ENCODE measurements at places on chromosomes 5 and 9.

DNA sequence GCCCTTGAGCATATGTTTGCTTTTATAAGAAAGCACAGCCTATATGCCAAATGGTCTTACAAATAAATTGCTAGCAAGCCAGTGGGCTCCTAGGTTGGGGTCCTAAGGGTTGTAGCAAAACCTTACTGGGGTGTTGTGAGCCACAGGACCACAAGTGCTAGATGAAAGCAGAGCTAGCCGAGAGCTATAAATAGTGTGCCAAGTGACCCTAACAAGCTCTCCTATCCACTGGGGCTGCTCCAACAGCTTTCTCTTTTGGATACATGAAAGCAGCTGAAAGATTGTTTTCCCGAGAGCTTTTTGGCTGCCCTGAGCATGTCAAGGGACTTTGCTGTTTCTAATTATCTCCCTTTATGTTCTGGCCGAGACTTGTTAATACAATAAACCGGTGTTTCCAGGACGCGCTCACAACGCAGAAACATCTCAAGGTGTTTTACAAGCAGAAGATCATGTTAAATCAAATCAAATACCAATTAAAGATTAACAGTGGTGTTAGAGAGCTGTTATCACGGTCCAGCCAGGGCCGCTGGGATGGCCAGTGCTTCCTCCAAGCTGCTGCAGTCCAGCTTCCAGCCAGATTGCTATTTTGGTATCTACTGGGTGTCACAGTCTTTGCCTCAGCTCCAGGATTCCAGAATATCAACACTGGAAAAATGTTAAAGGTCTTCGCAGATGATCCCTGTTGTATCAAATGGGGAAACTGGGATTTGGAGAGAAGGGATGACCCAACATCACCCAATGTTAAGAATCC, 351.0 kb downstream of the ASTN2 start:
- DNase-seq: no peak

- peak; percentile 49 for DNase-seq
Observed at GRCh38 chr9:127828262-127829031, 25.8 kb downstream of the FPGS start.

GRCh38 chr5:65120371-65120967, 351.7 kb downstream of the CWC27 start:
- no peak for DNase-seq

- no peak for DNase-seq
Observed at GRCh38 chr5:140215276-140215675, 40.3 kb downstream of the CYSTM1 start.

- no peak for DNase-seq
Observed at GRCh38 chr5:39919876-39920275, 495.1 kb upstream of the DAB2 start.

- DNase-seq: no peak
Observed at GRCh38 chr9:116391306-116391900, 237.8 kb downstream of the PAPPA start.

GRCh38 chr9:120921661-120922181, 4.9 kb downstream of the TRAF1 start:
- no peak for DNase-seq

DNA sequence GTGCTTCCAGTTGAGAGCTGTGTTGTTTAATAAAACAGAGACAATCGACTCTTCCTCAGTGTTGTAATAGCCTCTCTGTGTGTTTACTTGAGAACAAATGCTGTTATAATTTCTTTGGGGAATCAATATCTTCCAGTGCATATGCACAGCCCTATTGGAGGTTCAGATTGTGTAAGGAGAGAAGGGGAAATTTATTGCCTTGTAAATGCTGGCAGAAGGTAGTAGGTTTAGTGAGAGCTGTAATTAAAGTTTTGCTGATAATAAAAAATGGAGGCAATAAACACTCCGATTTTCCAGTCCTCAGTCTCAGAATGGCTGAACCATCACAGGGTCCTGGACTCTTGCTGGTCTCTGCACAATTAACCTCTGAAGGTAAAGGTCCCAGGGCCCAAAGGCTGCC, 128.3 kb downstream of the C5orf15 start:
- no peak for DNase-seq

GRCh38 chr5:86971034-86971571, 296.6 kb upstream of the RASA1 start:
- peak; percentile 39 for DNase-seq

- peak; percentile 60 for DNase-seq
Observed at GRCh38 chr9:121285835-121286687, 18.1 kb downstream of the GSN start.

DNA sequence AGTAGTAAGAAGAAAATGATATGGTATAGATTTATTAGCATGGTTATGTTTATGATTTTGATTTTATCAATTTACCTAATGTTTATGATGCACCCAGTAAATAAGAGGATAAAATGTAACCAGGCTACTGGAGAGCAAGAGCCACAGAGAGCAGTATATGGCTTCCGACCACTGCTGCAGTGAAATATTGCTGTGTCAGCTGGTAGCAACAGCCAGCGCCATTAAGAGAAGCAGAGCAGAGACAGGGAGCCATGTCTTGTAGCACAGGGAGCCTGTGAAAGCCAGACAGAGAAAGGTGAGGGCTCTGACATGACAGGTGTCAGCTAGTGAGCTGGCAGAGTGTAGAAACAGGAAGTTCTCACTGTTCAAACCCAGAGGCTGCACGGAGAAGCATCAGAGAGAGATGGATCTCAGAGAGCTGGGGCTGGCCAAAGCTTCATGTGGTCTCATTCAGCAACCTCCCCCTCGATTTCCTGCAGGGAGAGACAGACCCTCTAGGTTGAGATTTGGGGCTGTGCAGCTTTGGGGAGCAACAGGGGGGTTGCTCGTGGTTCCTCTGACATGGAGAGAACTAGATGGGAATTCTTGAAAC, 202.1 kb downstream of the MED10 start:
- DNase-seq: no peak

DNA sequence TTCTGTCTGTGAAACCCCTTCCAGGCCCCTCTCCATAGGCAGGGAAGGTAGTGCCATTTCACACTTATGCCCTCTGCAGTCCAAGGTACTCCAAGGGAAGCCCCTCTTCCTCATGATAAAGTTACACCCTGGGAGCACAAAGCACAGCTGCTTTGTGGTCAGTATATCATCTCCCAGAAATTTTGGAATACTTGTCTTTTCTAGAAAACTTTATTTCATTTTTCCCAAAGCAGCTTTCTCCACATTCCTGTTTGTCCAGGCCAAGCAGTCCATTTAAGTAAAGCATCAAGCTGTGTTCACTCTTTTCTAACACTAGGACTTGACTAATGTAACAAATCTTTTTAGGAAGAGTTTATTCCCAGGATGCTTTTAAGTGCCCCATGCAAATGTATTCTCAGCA, 371.8 kb upstream of the RGMB start:
- DNase-seq: no peak

GRCh38 chr5:153881687-153882086, 157.0 kb downstream of the FAM114A2 start:
- DNase-seq: no peak

GRCh38 chr5:76372323-76373054, 30.6 kb upstream of the IQGAP2 start:
- DNase-seq: peak; percentile 53

- peak; percentile 84 for DNase-seq
Observed at GRCh38 chr5:94618029-94618492, 343 bp downstream of the KIAA0825 start.

- no peak for DNase-seq
Observed at GRCh38 chr5:143495110-143495509, 91.6 kb upstream of the NR3C1 start.
